ENCODE measurements at places on chromosomes 3 and 15.

DNA sequence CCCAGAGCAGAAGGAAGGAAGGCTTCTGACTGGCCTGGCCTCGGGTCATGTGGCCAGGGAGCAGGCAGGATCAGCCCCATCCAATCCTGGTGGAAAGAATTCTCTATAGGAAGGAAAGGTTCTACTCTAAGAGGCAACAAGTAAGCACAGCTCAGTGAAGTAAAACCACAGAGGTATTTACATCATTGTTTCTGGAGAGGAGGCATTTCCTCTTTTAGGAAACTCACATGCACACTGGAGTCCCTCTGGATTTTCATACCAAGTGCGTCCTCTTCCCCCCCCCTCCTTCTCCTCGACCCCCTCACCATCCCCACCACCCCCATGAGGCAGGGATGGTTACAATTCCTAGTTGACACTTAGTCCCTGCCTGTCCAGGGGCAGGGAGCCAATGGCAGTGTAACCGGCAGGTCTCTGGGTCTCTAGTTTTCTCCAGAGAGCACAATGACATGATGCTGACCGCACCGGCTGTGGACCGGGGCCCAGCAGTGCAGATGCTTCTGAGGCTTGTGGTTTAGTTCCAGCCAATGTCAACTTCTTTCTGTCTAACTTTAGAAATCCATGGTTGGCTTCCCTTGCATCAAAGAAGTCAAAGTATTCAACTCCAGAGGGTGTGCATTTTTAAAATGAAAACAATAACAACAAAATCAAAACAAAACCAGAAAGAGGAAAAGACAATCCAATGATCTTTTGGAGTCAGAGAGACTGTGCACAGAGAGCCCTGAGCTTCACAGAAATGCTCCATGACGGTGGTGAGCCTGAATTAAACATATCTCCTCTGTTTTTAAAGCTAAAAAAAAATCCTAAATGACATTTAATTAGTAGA lies 230.3 kb upstream of the TLE3 start:
- DNase-seq, result no peak

GRCh38 chr15:48006031-48006511 lies 114.7 kb upstream of the SLC24A5 start:
- DNase-seq, result no peak

DNA sequence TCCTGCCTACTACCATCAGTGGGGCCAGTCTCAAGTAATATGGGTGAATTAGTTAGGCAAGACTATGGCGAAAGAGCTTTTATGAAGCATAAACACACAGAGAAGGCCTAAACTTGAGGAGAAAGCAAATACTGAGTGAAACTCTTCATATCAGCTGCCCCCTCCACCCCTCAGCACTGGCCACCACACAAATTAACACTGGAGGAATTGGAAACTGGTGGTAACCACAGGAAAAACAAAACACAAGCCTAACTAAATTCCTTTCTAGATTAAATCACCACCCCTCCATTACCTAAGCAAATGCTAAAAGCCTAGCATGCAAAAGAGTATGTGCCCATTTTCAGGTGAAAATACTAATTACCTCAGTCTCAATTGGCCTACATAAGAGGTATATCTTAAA lies 774.7 kb upstream of the NECTIN3 start:
- DNase-seq, result no peak

GRCh38 chr3:128179484-128179819 lies 26.2 kb downstream of the EEFSEC start:
- DNase-seq, result no peak

GRCh38 chr3:113266738-113267137 lies 55.4 kb downstream of the BOC start:
- no peak for DNase-seq

GRCh38 chr3:43477600-43477999 lies 144.2 kb downstream of the ANO10 start:
- peak; percentile 66 for DNase-seq

GRCh38 chr3:136576279-136577009 lies 175.7 kb downstream of the STAG1 start:
- no peak for DNase-seq

DNA sequence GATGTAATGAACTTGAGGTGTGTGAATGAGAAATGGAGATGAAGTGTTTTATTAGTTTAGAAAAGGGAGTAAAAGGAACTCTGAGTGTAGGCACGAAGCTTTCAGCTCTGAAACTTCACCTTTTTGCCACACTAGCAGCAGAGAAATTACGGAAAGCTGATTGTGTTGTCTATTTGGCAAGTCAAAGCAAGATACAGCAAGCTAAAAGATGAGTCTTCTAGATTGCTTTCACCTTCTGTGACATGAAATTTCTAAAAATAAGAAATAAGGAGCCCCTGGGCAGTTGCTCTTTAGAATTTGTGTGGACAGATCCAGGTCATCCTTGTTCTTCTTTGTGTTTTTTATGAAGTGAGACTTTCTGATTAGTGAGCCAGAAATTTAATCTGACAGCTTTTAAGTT lies 143.4 kb downstream of the FNDC3B start:
- DNase-seq, result no peak

DNA sequence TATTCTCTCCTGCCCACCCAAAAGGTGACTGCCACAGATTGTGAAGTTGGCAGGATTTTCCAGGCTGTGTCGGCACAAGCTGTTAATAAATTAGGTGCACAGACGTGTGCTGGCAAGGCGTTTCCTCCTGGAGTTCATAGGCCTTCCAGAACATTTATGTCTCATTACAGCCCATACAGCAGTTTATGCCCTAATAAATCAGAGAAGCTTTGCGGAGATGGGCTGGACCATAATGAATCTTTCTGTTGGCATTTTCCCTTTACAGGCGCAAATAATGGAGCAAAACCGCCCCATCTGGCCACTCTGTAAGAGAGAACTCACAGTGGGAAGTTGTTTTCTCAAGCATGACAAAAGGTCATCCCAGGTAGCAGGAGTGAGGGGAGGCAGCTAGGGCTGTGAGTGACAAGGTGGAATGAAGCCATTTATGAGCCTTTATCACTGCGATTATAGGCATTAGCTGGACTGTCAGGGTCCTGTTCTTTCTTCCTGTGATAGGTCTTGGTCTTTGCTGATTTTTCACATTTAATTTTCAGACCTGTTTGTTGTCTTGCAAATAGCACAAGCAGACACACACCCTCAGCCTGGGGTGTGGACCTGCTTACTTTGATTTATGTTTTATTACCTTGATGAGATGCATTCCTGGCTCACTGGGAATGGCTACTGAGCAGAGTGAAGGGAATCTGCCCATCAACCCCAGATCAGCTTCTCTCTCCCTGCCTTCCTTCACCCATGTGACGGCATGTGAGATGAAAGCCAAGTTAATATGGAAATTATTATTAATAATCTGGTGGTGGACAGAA lies 257.5 kb downstream of the LRTM1 start:
- no peak for DNase-seq

DNA sequence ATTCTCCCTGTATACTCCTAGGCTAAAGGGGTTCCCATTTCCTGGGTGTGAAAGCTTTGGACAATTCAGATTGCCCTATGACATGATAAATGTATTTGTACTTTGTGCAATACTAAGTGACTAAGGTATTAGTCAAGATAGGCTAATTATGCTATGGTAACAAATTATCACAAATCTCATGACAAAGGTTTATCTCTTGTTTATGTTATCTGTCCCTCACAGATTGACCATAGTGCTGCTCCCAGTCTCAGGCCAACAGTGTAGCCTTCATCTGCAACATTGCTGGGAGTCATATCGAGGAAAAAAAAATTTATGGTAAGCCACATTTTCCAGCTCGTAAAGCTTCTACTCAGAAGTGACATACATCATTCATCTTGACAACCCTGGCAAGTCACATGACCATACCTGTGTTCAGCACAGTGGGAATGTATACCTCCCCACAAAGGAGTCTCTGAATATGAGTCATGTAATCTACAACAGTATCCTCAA lies 346.2 kb downstream of the IGSF11 start:
- DNase-seq, result no peak

GRCh38 chr15:87354661-87355410 lies 901.7 kb downstream of the NTRK3 start:
- no peak for DNase-seq

DNA sequence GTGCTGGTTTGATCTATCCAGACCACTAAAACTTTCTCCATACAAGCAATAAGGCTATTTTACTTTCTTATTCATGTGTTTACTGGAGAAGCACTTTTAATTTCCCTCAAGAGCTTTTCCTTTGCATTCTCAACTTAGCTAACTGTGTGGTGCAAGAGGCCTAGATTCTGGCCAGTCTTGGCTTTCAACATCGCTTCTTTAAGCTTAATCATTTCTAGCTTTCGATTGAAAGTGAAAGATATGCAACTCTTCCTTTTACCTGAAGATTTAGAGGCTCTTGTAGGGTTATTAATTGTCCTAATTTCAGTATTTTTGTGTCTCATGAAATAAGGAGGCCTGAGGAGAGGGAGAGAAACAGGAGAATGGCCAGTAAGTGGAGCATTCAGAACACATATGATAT lies 234.8 kb upstream of the GADL1 start:
- DNase-seq, result no peak

- no peak for DNase-seq
Measured at GRCh38 chr15:91584895-91585294, 268.6 kb upstream of the SLCO3A1 start.

GRCh38 chr3:67529337-67529736 lies 125.1 kb downstream of the SUCLG2 start:
- no peak for DNase-seq

- no peak for DNase-seq
Measured at GRCh38 chr15:68295014-68295805, 17.7 kb downstream of the FEM1B start.

GRCh38 chr3:158140396-158140795 lies 30.5 kb downstream of the RSRC1 start:
- DNase-seq, result no peak

- no peak for DNase-seq
Measured at GRCh38 chr15:41936155-41936554, 36.2 kb downstream of the EHD4 start.

DNA sequence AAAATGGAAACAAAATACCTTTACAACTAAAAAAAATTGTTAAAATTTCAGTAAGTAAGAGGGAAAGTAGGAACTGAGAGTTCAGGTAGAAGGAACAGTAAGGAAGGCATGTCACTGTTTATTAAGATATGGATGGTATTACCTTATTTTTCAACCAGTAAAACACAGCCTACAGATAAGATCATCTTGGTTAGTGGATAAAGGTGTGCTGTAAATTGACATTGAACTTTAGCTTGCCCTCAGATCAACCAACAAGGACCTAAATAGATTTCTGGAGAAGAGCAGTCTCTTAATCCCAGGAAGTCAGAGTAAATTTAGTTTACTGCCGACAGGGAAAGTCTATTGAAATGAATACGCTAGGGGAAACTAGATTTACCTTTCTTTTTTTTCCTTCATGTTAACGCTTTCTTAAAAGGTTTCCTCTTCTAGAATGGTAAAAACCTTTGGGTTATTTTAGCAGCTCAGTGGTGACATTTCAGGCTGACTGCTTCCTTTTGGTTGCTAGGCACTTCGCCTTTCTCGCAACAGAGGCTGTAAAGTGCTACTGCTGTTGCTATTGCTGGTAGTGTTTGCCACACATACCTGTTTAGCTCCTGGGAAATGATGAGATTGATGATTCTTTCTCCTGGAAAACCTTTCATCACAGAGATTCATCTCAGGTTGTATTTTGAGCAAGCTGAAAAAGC lies 12.9 kb downstream of the DZIP3 start:
- DNase-seq, result peak; percentile 22

- DNase-seq, result no peak
Measured at GRCh38 chr3:156180077-156180476, 59.7 kb downstream of the KCNAB1 start.

DNA sequence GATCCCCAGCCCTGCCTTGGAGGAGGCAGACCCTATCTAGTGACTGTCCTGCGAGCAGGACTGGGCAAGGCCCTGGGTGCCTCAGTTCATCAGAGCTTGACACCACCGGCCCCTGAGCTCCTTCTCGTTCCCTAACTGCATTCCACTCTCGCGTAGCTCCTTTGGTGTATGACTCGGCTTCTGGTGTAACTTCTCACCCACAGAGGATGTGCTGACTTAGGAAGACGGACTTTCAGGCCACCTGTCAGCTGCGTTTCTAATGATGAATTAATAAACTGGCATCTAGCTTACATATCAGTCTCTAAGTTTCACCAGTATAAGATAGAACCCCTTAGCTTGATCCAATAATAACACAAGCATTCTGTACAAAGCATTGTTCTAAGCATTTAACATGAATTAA lies 17.5 kb downstream of the ABCF3 start:
- DNase-seq, result no peak

DNA sequence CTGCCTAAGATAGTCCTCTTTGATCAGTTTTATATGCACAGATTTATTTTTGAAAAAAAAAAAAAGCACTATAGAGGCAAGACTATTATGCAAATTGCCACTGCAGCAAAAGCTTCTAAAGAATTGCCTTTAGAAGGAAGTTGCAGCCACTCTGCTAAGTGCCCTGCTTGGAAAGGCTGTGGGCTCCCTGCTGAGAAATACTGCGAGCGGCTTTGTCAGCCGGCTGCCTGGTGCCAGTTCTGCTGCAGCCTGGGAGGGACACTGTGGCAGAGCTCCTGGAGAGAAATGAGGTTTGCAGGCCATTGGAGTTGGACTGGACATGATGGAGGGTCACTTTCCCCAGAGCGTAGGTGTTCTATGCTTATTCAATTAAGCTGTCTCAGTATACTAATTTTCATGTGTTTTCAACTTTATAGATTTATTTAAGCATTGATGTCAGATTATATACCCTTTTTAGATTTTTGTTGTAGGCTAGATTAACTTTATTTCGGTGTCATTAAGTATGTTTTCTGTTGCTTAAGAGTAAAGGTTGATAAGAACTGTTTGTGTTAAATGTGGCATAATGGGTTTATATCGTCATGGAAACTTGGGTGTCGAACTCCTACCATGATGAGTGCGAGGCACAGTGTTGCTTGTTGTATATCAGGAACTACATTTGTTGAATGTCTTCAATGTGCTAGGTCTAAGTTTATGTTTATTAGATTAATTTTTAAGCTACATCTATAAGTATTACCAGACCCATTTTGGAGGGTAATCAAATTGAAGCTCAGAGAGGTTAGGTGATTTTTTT lies 6.6 kb downstream of the MAP2K5 start:
- DNase-seq, result no peak

GRCh38 chr3:52715714-52716305 lies 9.9 kb downstream of the SPCS1 start:
- DNase-seq, result no peak

GRCh38 chr3:13662238-13662847 lies 113.4 kb downstream of the FBLN2 start:
- DNase-seq, result no peak

- no peak for DNase-seq
Measured at GRCh38 chr15:66101715-66102395, 151.7 kb downstream of the MEGF11 start.
